Immature natural killer cell (primary cell): ENCODE measurements at places on chromosomes 4 and X.

- no peaks in the 10 kb centered on the region for H3K4me1 ChIP-seq
- DNase-seq = no peak
- no peak overlapping the region for H3K4me3 ChIP-seq
- H3K27ac ChIP-seq = no peak overlapping the region
- no peaks in the 10 kb centered on the region for H3K36me3 ChIP-seq
- peaks cover 3% of the 10 kb centered on the region for H3K27me3 ChIP-seq
Observed at GRCh38 chrX:40908857-40909475, 173.6 kb upstream of the MED14 start.

DNA sequence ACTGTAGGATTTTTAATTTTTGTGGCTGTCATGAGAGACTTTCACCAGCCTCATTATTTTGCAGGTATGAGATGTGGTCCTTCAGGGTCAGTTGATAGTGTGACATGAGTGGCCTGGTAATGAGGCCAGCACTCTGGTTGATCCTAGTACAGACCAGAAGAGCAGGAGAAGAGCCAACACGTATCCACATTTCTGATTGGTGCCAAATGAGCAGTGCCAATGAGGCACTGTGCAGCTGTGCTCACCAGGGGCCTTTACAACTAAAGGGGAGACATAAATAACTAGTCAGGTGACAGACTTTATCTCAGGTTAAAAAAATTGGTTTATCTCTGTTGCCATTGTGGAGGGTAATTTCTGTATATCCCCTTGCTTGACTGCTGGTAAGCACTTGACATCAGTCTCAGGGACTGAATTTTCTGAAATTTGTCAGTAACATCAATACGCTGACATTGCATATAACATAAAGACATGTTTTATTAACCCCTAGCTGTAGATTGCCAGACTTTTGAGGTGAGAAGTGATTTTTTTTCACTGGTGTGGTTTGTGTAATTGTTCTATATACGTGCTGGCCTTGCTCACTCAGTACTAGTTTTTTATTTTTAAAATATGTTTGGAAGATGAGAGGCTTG is 101.2 kb downstream of the AFF1 start:
- peak overlapping the region; percentile 42 for H3K27ac ChIP-seq
- no peaks in the 10 kb centered on the region for H3K4me1 ChIP-seq
- H3K4me3 ChIP-seq = no peak overlapping the region
- H3K36me3 ChIP-seq = no peaks in the 10 kb centered on the region

DNA sequence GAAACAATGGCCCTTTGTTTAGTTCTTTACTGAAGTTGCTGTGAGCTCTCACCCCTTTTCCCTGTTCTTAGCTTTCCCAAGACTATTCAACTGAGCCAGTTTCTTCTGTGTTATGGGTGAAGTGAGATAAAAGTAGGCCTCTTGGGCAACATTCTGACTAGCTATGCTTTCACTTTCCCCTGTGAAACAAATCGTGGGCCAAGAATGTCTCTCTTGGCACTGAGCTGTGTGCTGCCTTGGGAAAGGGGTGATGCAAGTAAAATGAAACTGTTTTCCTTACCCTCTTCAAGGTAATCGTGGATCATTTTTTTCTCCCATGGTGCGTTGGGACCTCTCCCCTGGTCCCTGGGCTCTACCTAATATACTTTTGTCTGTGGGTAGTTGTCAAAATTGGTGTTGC is 653.9 kb upstream of the MAGEB2 start:
- DNase-seq = no peak
- H3K36me3 ChIP-seq = no peaks in the 10 kb centered on the region
- H3K4me3 ChIP-seq = no peak overlapping the region
- no peaks in the 10 kb centered on the region for H3K4me1 ChIP-seq
- peaks cover 3% of the 10 kb centered on the region for H3K27me3 ChIP-seq
- no peak overlapping the region for H3K27ac ChIP-seq

GRCh38 chr4:119788349-119789266 is 160.0 kb upstream of the PDE5A start:
- no peaks in the 10 kb centered on the region for H3K4me1 ChIP-seq
- H3K27me3 ChIP-seq = no peaks in the 10 kb centered on the region
- no peak for DNase-seq

DNA sequence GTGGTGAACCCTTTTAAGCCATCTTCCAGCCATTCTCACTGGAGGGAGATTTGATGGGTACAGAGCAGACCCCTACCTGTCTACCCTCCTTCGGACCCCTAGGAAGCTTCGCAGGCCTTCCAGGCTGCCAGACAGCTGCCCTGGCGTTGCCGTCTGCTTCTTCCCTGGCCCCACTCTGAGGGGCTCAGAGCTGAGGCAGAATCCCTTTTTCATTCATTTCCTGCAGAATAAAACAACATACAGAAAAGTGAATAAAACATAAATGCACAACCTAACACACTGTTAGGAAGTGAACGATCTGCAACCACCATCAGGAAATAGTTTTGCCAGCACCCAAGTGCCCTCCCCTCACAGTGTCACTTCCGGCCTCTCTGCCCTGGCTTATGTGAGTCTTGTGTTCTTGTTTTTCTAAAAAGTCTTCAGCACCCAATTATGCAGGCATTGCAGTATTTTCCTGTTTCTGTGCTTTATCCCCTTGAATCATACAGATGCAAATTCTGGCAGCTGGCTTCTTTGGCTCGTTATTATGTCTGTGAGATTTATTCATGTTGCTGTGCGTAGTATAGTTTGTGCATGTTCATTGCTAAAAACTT is 5.6 kb upstream of the ADD1 start:
- peaks cover 7% of the 10 kb centered on the region for H3K36me3 ChIP-seq
- peaks cover 22% of the 10 kb centered on the region for H3K27me3 ChIP-seq
- H3K4me1 ChIP-seq = peaks cover 84% of the 10 kb centered on the region
- H3K4me3 ChIP-seq = peak overlapping the region; percentile 75
- H3K27ac ChIP-seq = peak overlapping the region; percentile 91

DNA sequence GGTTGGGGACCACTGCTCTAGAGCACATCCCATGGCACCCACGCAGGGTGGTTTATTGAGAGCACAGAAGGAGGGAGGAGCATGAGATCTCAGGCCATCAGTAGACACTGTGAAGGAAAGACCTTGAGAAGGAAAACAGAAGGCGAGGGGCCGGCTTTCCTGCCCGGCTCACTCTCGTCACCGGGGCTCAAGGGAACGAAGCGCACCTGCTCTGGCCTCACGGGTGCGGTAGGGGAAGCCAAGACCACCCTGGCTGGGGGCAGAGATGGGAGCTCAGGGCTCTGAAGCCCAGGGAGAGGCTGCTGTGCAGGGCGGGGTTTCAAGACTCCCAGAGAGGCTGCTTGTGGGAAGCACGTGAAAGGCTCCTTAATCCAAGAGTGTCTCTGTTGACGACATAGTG is 105.9 kb downstream of the TNIP2 start:
- peaks cover 9% of the 10 kb centered on the region for H3K36me3 ChIP-seq
- H3K27me3 ChIP-seq = no peaks in the 10 kb centered on the region
- peaks cover 18% of the 10 kb centered on the region for H3K4me1 ChIP-seq
- H3K27ac ChIP-seq = peak overlapping the region; percentile 21

GRCh38 chr4:8745005-8745790 is 126.4 kb downstream of the HMX1 start:
- H3K4me3 ChIP-seq = no peak overlapping the region
- H3K27ac ChIP-seq = no peak overlapping the region
- H3K4me1 ChIP-seq = no peaks in the 10 kb centered on the region
- peaks cover 2% of the 10 kb centered on the region for H3K27me3 ChIP-seq
- no peaks in the 10 kb centered on the region for H3K36me3 ChIP-seq
- no peak for DNase-seq

GRCh38 chrX:40170830-40171512 is 73.2 kb upstream of the BCOR start:
- H3K4me3 ChIP-seq = peak overlapping the region; percentile 88
- no peak for DNase-seq
- H3K36me3 ChIP-seq = no peaks in the 10 kb centered on the region

GRCh38 chr4:165788686-165789463 is 84.2 kb upstream of the TLL1 start:
- H3K4me3 ChIP-seq = no peak overlapping the region
- no peak overlapping the region for H3K27ac ChIP-seq
- no peak for DNase-seq
- H3K27me3 ChIP-seq = no peaks in the 10 kb centered on the region

DNA sequence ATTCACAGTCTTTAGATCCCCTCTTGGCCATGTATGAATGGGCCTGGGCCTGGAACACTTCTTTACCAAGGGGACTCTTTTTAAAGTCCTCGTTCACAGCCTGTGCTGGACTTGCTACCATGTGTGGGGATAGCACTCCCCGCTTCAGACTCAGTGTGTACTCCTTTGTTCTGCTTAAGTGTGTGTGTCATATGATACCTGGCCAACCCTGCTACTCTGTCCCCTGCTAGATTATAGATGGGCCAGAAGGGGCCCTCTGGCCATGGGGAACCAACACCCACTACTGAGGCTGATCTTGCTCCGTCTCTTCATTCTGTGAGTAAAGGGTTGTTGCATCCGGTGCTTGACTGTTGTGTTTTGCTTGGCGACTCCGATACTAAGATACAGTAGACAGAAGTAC is 8.0 kb downstream of the CCDC110 start:
- H3K4me3 ChIP-seq = no peak overlapping the region
- no peak for DNase-seq
- no peaks in the 10 kb centered on the region for H3K4me1 ChIP-seq
- H3K36me3 ChIP-seq = no peaks in the 10 kb centered on the region
- H3K27me3 ChIP-seq = peaks cover 6% of the 10 kb centered on the region
- no peak overlapping the region for H3K27ac ChIP-seq

GRCh38 chrX:44343412-44344141 is at the start of gene EFHC2:
Gene EFHC2 (minus strand): TSS chrX:44343672. CDS start chrX:44343588, 84 bp downstream.
- peaks cover 64% of the 10 kb centered on the region for H3K4me1 ChIP-seq
- peaks cover 10% of the 10 kb centered on the region for H3K27me3 ChIP-seq
- H3K27ac ChIP-seq = peak within 1 kb of the TSS; percentile 96
- no peaks in the 10 kb centered on the region for H3K36me3 ChIP-seq
- peak within 1 kb of the TSS; percentile 93 for H3K4me3 ChIP-seq

DNA sequence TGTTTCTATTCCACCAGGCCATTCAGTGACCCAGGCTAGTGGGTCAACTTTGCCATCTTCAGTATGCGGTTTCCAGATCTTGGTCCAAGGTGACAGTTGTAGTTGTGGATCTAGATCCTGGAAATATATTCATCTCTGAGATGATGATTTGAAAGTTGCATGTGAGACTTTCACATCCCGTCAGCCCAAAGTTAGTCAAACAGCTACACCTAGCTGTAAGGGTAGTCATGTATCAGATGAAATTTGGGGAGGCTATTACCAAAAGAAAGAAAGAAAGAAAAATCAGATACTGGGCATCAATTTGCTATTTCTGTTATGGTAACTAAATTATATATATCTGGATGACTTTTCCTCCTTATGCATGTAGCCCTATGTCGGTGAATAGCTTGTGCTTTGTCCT is 259.4 kb upstream of the ARX start:
- no peaks in the 10 kb centered on the region for H3K4me1 ChIP-seq
- no peaks in the 10 kb centered on the region for H3K27me3 ChIP-seq
- no peak overlapping the region for H3K4me3 ChIP-seq
- no peak for DNase-seq
- H3K36me3 ChIP-seq = no peaks in the 10 kb centered on the region

GRCh38 chr4:107993969-107994368 is 4.3 kb downstream of the HADH start:
- no peak for DNase-seq
- H3K36me3 ChIP-seq = no peaks in the 10 kb centered on the region
- H3K4me1 ChIP-seq = peaks cover 40% of the 10 kb centered on the region
- H3K27ac ChIP-seq = no peak overlapping the region
- peaks cover 4% of the 10 kb centered on the region for H3K27me3 ChIP-seq

GRCh38 chrX:116628464-116628863 is 165.7 kb upstream of the CT83 start:
- peaks cover 4% of the 10 kb centered on the region for H3K27me3 ChIP-seq
- H3K4me1 ChIP-seq = no peaks in the 10 kb centered on the region
- no peaks in the 10 kb centered on the region for H3K36me3 ChIP-seq
- H3K27ac ChIP-seq = no peak overlapping the region
- no peak overlapping the region for H3K4me3 ChIP-seq
- no peak for DNase-seq
